Activated naive CD8-positive, alpha-beta T cell treated with anti-CD3 and anti-CD28 coated beads for 36 hours (primary cell): ENCODE measurements at places on chromosomes 3 and 15.

- peaks cover 28% of the 10 kb centered on the region for H3K4me1 ChIP-seq
- no peak overlapping the region for H3K4me3 ChIP-seq
- no peak overlapping the region for H3K27ac ChIP-seq
Observed at GRCh38 chr3:119230745-119231144, 9.9 kb downstream of the B4GALT4 start.

DNA sequence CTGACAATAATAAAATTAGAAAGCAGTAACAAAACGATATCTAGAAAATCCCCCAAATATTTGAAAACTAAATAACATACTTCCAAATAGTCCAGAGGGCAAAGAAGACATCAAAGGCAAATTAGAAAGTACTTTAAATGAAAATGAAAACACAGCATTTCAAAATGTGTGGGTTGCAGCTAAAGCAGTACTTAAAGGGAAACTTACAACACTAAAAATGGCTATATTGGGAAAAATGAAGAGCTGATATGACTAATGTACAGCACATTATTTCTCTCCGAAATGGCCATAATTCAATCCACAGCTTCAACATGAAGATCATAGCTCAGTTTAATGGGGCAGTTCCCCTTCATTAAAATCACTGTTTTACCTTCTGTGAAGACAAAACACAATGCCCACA is 71.9 kb downstream of the FBXL22 start:
- H3K27ac ChIP-seq: peak overlapping the region; percentile 92
- peaks cover 59% of the 10 kb centered on the region for H3K4me1 ChIP-seq
- peaks cover 52% of the 10 kb centered on the region for H3K36me3 ChIP-seq
- peak overlapping the region; percentile 69 for H3K4me3 ChIP-seq

GRCh38 chr3:43326891-43327581 is 40.7 kb downstream of the SNRK start:
- H3K27me3 ChIP-seq: no peaks in the 10 kb centered on the region
- no peak for DNase-seq
- peaks cover 43% of the 10 kb centered on the region for H3K36me3 ChIP-seq
- H3K27ac ChIP-seq: peak overlapping the region; percentile 91
- peak overlapping the region; percentile 52 for H3K4me3 ChIP-seq
- H3K4me1 ChIP-seq: peaks cover 80% of the 10 kb centered on the region

GRCh38 chr3:183690402-183690995 is 7.1 kb upstream of the YEATS2 start:
- no peak for DNase-seq
- H3K27ac ChIP-seq: no peak overlapping the region
- H3K4me3 ChIP-seq: no peak overlapping the region
- H3K36me3 ChIP-seq: no peaks in the 10 kb centered on the region

DNA sequence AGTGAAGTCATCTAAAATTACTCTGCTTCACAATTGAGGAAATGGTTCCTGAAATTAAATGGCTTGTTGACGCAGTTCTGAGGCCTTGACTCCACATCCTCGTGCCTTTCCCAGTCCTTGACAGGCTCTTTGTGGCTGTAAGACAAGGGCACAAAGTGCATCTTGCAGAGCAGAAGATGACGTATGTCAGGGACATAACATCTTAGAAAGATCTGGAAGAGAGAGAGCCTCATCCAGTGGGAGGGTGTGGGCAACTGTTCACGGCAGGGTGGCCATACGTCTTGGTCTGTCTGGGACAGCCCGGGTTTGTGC is 91.0 kb downstream of the CHRNA7 start:
- no peaks in the 10 kb centered on the region for H3K36me3 ChIP-seq
- peaks cover 9% of the 10 kb centered on the region for H3K27me3 ChIP-seq
- H3K27ac ChIP-seq: no peak overlapping the region
- no peaks in the 10 kb centered on the region for H3K4me1 ChIP-seq
- no peak overlapping the region for H3K4me3 ChIP-seq

DNA sequence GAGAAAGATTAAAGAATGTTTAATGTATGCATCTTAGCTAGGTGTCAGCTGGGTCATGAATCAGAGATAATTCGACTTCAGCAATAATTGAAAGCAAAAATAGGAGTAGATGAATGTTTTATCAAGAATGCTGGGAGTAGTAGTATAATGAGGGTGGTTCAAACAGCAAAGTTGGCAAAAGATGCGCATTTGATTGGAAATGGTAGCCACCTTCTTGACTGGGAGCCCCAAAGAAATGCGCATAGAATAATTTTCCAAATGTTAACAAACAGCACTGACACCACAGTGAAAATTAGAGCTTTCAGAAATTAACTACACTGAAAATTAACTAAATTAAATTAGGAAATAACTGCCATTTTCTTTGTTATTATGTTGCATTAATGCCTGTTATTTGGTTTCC is 195.8 kb downstream of the TUSC7 start:
- H3K27me3 ChIP-seq: no peaks in the 10 kb centered on the region
- H3K4me3 ChIP-seq: no peak overlapping the region
- no peaks in the 10 kb centered on the region for H3K4me1 ChIP-seq
- H3K36me3 ChIP-seq: no peaks in the 10 kb centered on the region
- H3K27ac ChIP-seq: no peak overlapping the region

DNA sequence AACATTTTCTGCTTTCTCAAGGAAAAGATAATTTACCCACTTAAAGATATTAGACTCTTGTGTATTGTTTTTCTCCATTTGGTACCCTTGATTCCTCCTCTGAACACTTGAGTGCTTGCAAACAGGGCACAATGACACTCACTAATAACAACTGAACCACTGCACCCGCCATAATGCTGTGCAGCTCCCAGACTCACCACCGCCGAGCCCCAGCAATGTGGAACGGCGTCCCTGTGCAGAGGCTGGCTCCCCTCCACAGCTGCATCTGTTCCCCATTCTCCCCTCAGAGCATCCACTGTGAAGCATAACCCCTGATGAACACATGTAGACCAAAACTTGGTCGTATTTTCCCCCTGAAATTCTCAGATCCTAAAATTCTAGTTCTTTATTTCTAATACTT is 276.2 kb upstream of the PLSCR5 start:
- H3K27me3 ChIP-seq: no peaks in the 10 kb centered on the region
- H3K4me1 ChIP-seq: no peaks in the 10 kb centered on the region
- no peak overlapping the region for H3K27ac ChIP-seq
- no peak overlapping the region for H3K4me3 ChIP-seq
- no peaks in the 10 kb centered on the region for H3K36me3 ChIP-seq
- DNase-seq: no peak

DNA sequence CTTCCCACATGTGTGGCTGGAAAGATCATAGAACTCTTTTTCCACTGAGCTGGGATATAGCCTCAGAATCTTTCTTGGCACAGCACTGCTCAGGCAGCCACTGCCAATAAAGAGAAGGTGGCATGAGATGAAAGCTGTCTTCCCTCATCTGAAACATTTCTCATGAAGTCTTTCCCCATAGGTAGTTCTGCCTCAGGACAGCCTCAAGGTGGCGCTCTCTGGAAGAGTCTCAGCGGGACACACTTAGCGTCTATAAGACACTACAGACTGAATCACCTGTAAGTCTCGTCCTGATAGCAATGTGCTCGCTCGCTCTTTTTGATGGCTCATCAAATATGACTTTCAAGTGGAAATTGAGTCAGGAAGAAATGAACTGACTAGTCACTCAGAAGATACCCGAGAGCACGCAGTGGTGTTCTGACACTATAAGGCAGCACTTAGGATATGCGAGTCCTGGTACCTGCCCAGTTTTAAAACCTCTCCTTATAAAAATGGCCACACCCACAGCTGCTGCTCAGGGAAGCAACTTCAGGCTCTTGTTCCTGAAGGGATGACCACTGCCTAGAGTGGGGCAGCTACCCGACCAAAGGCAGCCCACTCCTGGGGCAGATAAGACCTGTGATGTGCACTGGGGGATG is 269.5 kb downstream of the SUCLG2 start:
- peak; percentile 28 for DNase-seq
- no peaks in the 10 kb centered on the region for H3K27me3 ChIP-seq
- H3K27ac ChIP-seq: no peak overlapping the region
- H3K4me3 ChIP-seq: no peak overlapping the region

DNA sequence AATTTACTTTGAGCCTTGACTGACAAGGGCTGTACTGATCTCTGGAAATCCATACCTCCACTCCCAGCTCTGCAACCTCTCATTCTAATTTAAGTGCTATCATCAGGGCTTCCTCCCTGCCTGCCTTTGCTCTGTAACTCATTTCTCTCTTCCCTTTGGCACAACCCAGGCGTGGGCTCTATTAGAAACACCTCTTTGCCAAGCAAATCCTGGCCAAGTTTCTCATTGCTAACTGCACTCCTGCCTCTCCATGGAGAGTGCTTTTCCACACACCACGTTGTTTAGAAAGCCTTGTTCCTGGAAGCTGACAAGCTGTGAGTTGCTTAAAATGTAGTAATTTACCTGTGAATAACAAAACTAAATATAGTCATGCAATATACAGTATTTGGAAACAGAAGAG is 20.1 kb upstream of the FSTL1 start:
- no peak overlapping the region for H3K27ac ChIP-seq
- no peaks in the 10 kb centered on the region for H3K36me3 ChIP-seq
- H3K27me3 ChIP-seq: peaks cover 5% of the 10 kb centered on the region
- H3K4me3 ChIP-seq: no peak overlapping the region
- no peaks in the 10 kb centered on the region for H3K4me1 ChIP-seq

DNA sequence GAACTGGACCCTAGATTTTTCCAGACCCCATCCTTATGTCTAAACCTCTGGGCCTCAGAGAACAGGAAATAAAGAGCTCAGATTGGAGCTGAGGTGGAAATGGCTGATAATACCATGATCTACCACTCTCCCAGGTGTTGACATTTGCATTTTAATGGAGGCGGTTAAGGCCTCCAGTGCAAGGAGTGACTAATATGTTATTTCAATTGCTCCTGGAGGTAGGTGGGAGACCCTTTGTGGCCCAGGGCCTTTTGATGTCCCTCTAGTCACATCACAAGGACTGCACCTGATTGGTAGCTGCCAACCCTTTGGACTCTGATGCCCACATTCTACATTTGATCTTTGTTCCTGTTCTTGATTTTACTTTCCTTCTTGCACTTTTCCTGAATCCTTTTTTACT is 9.0 kb upstream of the ADCY5 start:
- H3K36me3 ChIP-seq: no peaks in the 10 kb centered on the region
- no peaks in the 10 kb centered on the region for H3K4me1 ChIP-seq
- no peak for DNase-seq
- no peak overlapping the region for H3K4me3 ChIP-seq
- H3K27me3 ChIP-seq: peaks cover 35% of the 10 kb centered on the region

DNA sequence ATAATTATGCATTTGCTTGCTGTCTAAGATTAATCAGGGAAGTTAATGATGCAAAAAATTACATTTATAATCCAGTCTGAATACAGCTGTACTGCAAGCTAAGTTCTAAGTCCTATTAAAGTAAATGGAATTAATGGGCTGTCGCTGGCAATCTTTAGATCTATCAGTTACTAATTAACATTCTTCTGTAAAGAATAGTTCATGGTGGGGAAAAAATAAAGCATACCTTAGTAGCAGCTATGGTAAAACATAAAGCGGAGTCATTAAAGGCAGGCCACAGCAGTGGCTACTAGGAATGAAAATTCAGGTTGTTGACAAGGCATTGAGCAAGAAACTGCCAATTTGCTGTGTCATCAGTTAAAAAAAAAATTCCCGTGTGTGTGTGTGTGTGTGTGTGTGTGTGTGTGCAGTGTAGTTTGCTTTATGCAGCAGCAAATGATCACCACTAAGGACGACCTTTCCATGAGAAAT is 129.8 kb downstream of the ZNF385D start:
- DNase-seq: no peak
- H3K27ac ChIP-seq: no peak overlapping the region
- no peaks in the 10 kb centered on the region for H3K4me1 ChIP-seq
- no peaks in the 10 kb centered on the region for H3K36me3 ChIP-seq

- no peaks in the 10 kb centered on the region for H3K27me3 ChIP-seq
- no peaks in the 10 kb centered on the region for H3K36me3 ChIP-seq
- H3K4me3 ChIP-seq: no peak overlapping the region
- no peak overlapping the region for H3K27ac ChIP-seq
- no peak for DNase-seq
- H3K4me1 ChIP-seq: no peaks in the 10 kb centered on the region
Observed at GRCh38 chr15:70387081-70387480, 289.4 kb upstream of the TLE3 start.

- DNase-seq: no peak
- H3K4me3 ChIP-seq: no peak overlapping the region
- H3K36me3 ChIP-seq: peaks cover 4% of the 10 kb centered on the region
- peaks cover 6% of the 10 kb centered on the region for H3K4me1 ChIP-seq
Observed at GRCh38 chr15:90701048-90701447, 16.1 kb upstream of the BLM start.

DNA sequence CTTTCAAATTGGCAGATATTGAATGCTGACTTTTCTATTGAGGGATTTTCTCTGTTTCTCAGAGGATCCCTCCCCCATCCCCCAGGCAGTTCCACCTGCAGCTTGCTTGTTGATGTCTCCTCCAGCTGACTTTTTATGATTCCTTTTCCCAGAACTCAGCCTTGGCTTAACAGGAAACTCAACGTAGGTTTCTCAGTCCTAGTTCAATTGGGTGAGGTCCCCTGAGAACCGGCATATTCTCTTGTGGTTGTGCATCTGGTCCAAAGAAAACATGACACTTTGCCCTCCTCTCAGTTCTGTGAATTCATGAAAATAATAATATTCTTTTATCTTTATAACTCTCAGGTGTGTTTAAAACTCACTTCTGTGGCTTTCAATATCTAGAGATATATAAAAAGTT is 1222.1 kb downstream of the OTOL1 start:
- no peak for DNase-seq
- H3K36me3 ChIP-seq: no peaks in the 10 kb centered on the region
- no peak overlapping the region for H3K27ac ChIP-seq

DNA sequence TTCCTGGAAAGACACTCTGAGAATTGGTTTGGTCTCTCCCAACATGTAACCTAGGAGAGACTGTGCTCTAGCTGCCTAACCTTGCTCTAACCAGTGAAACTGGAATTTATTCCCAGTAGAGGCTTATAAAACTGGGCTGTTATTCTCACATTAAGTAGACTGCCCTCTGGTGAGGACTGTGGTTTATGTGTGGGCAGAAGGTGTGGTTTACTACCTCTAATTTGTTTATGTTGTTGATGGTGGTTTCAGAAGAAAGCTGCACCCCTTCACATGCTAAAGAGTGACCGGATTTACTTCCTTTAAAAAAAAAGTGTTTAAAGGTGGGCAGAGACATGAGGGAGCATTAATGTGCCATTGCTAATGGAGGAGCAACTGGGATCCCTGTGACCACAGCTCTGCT is 273.2 kb downstream of the MECOM start:
- H3K4me3 ChIP-seq: no peak overlapping the region
- no peak overlapping the region for H3K27ac ChIP-seq
- H3K27me3 ChIP-seq: peaks cover 6% of the 10 kb centered on the region
- no peak for DNase-seq
